ENCODE measurements at places on chromosomes 1 and 21.

DNA sequence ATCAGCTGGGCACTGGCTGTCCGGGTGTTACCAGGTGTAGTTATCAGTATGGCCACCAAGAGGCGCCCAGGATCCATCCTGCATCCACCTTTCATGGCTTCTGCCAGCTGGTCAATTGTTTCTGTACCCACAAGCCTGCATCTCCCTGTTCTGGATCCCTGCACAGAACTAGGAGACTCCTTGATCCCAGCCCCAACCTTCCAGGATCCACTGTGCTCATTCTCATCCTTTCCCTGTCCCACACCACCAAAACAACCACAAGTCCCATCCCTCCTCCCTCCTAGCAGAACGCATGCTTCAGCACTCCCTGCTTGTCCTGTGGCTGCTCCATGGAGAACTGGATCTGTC lies 27.2 kb upstream of the FOXE3 start:
- peak; percentile 75 for DNase-seq

DNA sequence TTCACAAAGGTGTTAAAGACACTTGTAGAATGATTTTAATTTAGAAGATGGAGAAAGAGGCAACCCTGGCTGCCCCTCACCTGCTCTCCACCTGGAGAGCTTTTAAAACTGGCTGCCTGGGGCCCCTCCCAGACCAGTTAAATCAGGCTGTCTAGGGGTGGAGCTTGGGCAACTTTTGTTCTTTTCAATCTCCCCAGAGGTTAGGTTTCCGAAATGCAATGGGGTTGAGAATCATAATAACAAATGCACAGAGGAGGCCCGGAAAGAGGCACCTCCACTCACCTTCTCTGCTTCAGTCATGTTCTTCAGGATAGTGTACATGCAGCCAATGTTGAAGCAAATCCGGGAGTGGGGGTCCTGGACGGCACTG lies 400 bp downstream of the NCF2 start:
- no peak for DNase-seq

DNA sequence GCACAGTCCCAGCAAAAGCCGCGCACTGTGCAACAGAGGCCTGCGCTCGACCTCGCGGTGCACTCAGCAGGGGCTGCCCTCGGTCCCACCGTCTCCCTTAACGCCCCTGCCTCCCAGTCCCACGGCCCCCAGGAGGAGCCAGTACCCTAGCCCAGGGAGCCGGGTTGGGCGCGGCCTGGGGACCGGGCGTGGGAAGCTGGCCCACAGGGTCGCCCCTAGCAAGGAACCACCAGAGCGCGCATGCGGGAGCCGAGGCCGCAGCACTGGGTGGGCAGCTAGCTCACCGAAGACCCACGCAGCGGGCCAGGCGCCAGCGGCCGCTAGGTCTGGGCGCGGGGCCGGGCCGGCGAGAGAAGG lies 21.6 kb upstream of the ZNF678 start:
- no peak for DNase-seq

DNA sequence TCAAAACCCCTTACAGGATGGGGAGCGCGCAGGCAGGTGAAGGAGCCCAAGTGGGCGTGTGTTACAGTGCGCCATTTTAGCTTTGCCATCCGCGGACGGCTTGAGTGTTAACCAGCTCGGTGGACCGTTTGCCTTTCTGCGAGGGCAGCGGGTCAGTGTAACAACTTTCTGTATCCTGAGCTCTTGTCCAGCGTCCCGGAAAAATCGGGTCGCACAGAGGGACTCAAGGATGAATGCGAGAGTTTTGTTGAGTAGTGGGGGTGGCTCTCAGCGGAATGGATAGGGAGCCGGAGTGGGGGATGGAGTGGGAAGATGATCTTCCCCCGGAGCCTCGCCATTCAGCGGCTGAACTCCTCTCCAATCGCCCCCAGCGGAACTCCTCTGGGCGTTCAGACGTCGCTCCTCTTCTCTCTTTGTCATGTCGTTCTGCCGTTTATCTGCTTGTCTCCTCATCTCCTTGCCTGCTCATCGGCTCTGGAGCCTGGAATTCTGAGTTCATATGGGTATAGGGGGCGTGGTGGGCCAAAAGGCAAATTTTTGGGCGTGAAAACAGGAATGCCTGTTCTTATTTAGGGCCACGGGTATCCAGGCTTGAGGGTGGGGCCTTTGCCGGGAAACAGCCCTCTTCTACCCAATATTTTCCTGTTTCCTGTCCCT lies 295.4 kb downstream of the CTH start:
- peak; percentile 7 for DNase-seq

GRCh38 chr1:228120857-228121489 lies 11.9 kb upstream of the MRPL55 start:
- DNase-seq, result no peak

- DNase-seq, result no peak
Measured at GRCh38 chr21:9735421-9735961, 785.9 kb upstream of the TPTE start.

GRCh38 chr1:94560333-94560732 lies 18.8 kb upstream of the F3 start:
- peak; percentile 31 for DNase-seq

DNA sequence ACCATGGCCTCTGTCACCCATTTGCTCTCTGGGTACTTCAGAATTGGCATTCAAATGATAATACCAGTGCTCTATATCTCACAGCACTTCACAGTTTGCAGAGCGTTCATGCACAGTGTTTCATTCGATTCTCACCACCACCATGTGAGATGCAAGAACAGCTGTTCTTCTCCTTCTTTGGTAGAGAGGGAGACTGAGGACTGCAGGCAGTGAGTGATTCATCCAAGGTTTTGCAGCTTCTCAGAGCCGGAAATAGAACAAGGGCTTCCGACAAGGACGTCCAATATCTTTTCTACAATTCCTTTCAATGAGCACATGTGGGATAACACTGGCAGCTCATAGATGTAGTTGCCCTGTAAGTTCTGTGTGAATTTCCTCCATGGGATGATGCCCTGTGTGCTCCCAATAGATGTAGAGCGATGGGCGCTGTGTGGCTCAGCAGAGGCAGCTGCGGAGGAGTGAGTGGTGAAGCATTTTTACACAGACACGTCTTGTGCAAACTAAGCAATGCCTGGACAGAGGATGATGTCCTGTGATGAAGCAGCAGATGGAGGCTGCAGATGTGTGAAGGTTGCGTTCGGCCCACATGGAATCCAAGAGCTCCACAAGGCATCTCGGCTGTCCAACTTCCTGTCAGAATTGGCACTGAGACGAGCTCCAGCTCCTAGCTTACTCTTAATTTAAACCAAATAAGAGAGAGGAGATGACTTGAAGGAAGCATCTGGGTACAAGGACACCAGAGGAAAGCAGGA lies 24.9 kb downstream of the MT1HL1 start:
- no peak for DNase-seq

DNA sequence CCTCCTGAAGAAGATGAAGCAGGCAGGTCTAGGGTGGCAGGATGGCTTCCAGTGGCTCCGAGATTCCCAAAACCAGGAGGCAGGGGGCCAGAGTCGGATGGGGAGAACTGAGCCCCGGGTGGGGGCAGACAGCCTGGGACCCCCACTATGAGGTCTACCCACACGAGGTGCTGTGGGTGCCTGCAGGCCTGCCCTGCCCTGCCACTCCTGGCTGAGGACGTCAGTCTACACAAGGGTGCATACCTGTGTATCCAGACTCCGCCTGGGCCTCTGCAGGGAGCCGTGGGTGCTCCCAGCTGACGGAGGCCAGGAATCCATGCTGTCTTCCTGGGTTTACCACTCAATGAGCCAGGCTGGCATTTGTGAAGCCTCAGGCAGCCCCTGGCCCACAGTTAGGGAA lies 80.3 kb downstream of the PRDM16 start:
- DNase-seq, result no peak

DNA sequence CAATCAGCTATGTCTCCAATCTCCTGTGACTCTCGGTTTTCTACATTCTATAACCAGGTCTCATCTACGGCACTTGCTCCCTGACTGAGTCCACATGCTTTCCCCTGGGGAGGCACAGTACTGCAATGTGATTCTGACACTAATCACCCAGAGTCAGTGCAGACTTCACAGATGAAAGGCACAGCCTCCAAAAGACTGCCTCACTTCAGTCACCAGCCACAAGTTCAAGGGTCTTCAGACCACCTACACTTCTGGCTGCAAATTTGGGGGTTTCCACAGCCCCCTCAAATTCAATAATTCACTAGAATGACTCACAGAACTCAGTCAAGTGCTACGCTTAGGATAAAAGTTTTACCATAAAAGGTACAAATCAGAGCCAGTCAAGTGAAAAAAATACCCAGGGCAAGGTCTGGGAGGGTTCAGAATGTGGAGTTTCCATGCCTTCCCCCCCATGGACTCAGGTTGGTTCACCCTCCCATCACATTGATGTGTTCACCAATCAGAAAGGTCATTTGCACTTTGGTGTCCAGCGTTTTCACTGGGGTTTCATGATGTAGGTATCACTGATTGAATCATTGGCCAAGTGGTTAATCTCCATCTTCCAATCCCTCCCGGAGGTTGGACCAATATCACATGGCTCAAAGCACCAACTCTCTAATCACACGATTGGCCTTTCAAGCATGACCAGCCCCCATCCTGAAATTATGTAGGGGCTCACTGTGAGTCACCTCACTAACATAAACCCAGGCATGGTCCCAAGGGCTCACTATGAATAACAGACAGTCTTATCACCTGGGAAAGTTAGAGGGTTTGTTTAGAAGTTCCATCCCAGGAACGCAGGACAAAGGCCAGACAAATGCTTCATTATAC lies 182.9 kb upstream of the CAMK1G start:
- no peak for DNase-seq

GRCh38 chr1:51190961-51191360 lies 45.1 kb upstream of the RNF11 start:
- DNase-seq, result no peak

DNA sequence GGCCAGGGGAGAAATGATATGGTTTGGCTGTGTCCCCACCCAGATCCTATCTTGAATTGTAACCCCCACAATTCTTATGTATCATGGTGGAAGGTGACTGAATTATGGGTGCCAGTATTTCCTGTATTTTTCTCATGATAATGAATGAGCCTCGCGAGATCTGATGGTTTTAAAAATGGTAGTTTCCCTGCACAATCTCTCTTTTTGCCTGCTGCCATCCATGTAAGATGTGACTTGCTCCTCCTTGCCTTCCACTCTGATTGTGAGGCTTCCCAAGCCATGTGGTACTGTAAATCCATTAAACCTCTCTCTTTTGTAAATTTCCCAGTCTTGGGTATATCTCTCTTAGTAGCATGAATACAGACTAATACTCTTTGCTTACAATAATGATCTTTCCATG lies 1453.9 kb upstream of the B3GALT2 start:
- no peak for DNase-seq

DNA sequence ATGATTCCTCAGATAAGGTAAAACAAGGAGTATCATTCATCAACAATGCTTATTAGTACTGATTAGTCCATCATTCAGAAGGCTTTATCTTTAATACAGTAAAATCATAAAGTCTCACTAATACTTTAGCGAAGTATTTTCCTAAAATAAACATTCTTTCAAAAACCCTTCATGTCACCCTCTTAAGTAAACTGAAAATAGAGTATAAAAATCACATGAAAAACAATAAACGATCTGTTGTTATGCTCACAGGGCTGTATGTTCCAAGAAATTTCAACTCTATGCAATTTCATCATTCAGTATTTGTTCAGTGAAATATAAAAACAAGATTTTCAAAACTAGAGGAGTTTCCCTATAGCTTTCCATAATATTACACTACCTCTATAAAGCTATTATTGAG lies 102.0 kb downstream of the DENND1B start:
- DNase-seq, result no peak

- peak; percentile 54 for DNase-seq
Measured at GRCh38 chr1:22275626-22276395, 132.9 kb upstream of the WNT4 start.

DNA sequence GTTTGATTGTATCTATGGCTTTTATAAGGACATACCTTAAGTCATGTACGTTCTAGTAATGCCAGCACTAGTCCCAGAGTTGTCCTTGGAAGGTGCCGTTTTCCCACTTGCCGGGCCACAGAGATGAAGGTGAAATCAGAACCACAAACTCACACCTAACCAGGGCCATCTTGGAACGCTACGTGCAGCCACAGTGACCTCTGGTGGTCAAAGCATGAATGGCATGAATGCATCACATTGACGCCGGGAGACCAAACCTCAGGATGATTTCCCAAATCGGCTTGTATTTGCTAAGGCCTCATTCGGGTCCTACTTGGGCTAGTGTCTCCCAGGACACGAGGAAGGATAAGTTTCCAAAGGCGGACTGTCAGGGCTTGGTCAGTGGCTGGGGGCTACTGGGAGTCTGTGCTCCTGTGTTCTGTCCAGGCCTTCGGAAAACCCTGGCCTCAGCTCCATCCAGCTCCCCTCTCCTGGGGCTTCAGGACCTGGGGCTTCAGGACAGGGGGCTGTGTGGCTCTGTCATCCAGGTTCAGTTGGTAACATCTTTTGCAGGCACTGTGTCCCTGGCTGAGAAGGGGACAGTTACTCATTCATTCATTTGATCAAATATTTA lies 260.5 kb downstream of the PRDM2 start:
- peak; percentile 42 for DNase-seq

DNA sequence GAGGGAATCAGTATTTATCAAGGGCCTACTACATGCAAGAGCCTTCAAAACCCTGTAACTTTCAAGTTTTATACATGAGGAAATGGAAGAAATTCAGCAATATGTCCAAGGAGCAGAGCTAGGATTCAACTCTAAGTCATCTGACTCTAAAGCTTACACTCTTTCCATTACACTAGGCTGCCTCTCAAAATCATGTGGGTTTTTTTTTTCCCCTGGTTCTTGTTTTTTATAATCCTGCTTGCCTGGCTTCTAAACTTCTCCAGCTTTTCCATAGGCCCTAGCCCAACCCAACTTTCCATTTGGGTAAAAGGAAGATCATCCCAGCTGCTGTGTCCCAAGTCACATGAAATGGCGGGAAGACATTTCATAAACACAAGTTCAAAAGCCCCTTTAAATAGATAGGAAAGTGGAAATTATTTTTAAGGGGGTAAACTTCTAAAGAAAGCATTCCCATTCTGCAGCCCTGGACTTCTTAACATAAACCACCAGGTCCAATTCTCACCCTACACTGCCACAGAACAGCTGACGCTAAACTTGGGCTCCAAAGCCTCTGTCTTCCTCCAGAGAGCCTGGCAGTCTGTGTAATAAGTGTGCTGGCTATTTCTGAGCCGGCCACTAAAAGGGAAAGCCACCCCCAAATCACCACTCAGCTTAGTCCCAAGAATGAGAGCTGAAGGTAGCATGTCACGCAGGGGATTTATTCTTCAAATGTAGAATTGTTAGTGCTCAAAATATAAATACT lies 46.9 kb downstream of the ITPKB start:
- DNase-seq, result no peak

- no peak for DNase-seq
Measured at GRCh38 chr1:216616425-216616824, 106.8 kb downstream of the ESRRG start.

All from EL (cell line).